ENCODE measurements at places on chromosomes 6 and 20.
A peak's percentile ranks its signal among the peaks of the same experiment; 100 is the strongest.

- DNase-seq = no peak
Observed at GRCh38 chr6:135739288-135739687, 112.2 kb upstream of the PDE7B start.

- no peak for DNase-seq
Observed at GRCh38 chr6:10692965-10693538, 1.4 kb downstream of the C6orf52 start.

GRCh38 chr6:144305985-144306384 is 20.9 kb downstream of the UTRN start:
- peak; percentile 27 for DNase-seq

DNA sequence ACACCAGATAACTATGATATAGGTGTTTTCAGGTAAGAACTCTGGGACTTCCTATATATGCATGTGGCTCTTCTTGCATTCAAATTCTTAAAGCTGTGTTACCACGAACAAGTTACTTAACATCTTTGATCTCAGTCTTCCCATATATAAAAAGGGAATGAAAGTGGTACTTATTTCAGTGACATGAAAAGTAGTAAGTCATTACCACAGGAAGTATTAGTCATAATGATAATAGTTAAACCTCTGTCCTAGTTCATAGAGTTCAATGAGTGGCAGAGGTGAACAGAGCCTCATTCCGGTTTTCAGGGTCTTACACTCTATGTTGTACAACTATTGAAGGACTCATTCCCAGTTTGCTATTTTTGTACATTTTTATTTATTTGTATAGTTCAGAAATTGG is 237.0 kb downstream of the NKAIN2 start:
- DNase-seq = no peak

DNA sequence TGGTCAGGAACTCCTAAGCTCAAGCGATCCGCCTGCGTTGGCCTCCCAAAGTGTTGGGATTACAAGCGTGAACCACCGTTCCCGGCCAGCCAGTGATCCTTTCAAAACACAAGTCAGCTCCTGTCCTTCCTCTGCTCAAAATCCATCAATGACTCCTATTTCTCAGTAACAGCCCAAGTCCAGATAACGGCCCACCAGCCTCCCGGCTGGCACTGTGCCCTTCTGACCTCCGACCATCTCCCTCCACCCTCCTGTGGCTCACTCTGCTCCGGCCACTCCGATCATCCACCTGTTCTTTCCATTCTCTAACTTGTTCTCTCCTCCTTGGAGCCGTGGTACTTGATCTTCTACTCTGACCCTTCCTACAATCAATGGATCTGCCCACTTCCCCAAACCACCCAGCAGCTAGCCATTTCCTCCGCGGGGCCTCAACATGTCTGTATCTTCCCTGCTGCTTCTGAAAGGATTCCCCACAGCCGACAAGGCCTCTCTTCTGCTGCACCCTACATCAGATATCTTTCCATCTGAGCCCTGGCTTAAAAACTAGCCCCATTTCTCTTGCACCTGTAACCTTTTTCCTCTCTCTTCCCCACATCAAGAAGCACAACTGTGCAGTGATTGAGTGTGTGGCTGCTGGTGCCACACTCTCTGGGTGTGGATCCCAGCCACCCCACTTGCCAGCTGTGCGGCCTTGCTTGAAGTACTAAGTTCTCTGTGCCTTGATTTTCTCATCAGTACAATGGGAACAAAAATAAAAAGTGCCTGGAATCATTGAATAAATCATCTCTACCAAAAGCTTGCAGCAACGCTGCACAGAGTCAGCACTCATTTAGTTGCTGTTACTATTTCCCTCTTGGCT is 6.1 kb upstream of the ZMYND8 start:
- DNase-seq = no peak

- DNase-seq = no peak
Observed at GRCh38 chr6:64197246-64197645, 561.6 kb downstream of the PHF3 start.

DNA sequence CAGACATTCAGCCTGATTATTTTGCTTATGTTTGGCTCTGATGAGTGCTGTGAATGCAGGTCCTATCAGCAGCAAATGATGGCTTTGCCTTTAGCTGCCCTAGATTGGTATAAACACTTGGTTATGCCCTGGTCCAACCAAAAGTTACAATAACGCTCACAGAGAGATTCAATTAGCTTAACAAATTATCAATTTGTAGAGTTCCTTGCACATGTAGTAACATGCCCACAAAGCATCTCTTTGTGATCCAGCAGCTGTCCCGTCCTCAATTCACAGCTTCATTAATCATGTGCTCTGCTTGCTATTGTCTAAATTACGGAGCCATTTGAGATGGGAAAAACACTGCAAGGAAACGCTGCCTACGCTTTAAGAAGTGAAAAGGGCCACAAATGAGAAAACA is 457.9 kb downstream of the HDGFL1 start:
- no peak for DNase-seq

- DNase-seq = no peak
Observed at GRCh38 chr6:73388433-73388799, 6.2 kb upstream of the DDX43 start.

DNA sequence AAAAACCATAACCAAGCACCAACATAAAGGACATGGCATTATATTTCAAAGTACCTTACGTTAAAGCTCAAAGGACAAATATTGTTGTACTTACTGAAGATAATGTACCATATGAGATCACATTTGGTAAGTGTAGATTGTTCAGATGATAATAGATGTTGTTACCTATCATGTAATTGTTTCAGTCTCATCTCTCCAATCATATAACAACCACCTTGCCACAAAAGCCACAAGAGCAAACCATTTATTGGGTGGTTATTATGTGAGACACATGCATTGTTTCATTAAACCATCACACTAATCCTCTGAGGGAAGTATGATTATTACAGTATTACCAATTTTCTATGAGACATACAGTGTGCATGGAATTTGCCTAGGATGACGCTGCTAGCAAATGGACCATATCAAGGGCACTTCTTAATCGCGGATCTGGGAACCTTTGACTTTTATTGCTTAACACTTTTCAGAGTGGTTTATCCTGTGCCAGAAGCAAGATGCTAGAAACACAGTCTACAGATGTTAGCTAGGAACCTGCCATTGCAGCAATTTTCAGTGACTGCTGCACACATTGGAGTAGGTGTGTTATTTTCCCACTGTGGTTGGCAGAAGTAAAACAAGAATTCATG is 149.8 kb upstream of the AKIRIN2 start:
- no peak for DNase-seq

DNA sequence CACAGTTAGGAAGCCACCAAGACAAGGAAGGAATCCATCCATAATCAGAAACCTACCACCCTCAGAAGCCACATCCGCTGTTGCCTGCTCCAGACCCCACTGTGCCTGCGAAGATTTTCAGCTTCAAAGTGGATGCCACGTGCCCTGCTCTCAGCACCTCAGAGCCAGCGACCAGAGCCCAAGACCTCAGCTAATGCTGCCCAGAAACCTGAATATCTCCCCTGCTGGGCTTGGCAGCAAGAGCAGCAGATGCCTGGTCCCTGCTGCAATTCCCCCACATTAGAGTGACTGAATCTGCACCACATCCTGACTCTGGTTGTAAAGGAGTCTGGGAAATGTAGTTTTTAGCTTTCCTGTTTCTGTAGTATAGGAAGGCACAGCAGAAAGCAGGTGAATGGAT is 10.7 kb upstream of the ULBP3 start:
- DNase-seq = no peak

DNA sequence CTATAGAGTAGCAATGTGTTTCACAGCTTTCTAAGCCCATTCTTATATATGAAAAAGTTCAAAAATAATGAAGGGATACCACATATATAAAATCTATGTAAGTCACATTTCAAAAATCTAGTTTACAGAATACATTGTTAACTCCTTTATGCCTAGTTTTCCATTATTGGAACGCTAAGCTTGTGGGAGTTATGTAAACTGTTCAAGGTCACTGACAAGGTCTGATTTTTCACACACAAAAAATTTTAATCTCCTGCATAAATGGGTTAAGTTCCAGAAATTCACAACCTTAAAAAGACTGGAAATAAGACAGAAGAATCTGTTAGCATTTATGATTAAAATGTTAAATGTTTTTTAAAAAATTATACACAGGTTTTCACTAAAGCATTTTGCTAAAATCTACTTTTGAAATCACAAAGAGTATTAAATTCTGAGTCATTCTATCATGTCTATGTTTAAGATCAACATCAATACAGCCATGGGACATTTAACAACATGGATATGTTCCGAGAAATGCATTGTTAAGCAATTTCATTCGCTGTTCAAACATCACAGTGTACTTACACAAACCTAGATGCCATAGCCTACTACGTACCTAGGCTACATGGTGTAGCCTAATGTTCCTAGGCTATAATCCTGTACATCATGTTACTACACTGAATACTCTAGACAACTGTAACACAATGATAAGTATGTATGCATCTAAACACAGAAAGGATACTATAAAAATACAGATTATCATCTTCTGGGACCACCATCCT is 25.4 kb downstream of the ATG5 start:
- no peak for DNase-seq

DNA sequence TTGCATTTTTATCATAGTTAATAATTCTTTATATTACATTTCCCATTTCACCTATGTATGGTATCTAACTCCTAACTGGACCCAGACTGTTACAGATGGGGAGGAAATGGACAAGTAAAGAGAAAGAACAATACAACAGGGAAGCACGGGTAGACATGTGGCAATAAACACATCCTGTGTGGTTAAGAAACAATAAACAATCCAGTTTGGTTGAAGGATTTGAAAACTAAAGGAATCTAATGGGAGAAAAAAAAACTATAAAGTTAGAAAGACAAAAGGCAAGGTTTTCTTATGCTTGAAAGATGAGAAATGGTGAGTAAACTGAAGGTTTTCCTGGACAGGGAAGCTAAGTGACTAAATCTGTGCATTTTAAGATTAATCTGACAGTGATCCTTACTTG is 34.9 kb upstream of the ALDH8A1 start:
- DNase-seq = no peak

Data from activated gamma-delta T cell treated with anti-CD3 and anti-CD28 coated beads, Interleukin-2, amount 50 U/mL, for 16 hours (primary cell).